ENCODE measurements at places on chromosomes 1 and 21.

- no peak for DNase-seq
Measured at GRCh38 chr1:81151206-81151605, 649.5 kb upstream of the ADGRL2 start.

DNA sequence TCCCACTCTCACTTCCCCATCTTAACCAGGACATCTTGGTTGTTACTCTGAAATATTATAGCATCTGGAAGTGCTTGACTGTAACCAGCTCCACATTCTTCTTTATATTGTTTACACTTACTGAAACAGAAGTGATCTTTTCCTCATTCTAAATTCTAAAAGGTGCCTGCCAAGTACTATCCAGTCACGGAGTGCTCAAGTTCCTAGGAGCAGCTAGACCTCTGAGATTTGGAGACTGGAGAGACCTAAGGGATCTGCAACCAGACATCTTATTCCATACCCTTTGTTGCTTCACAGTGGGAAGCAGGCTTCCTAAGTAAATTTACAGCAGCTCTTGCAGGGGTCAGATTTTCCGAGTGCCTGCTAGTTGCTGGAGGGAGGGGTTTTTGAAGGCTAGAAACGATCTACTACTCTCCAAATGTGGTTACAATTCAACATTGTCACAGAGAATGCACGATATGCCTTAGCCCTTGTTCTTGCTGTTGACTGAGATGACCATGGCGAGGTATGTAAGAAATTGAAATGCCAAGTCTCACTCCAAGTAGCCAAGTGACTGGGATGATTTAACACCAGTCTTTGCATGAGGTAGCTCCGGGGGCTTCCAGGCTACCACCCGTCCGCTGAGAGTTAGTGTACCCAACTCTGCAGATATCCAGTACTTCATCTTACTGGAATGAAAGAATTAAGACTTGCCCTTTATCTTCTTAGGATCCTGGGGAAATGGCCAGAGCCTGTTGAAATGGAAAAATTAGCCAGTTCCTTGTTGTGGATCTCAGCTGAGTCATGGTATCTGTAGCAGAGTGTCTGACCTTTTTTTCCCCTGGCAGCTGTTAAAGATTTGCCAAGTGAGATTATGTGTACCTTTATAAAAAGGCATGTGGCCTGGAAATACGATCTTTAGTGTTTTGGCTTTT lies 150.8 kb downstream of the MAST2 start:
- DNase-seq = peak; percentile 95

- DNase-seq = no peak
Measured at GRCh38 chr1:51303751-51304251, 26.6 kb downstream of the TTC39A start.

GRCh38 chr1:227072991-227073390 lies 132.9 kb downstream of the COQ8A start:
- peak; percentile 64 for DNase-seq

GRCh38 chr1:179077396-179077795 lies 4.5 kb upstream of the TOR3A start:
- DNase-seq = peak; percentile 35

DNA sequence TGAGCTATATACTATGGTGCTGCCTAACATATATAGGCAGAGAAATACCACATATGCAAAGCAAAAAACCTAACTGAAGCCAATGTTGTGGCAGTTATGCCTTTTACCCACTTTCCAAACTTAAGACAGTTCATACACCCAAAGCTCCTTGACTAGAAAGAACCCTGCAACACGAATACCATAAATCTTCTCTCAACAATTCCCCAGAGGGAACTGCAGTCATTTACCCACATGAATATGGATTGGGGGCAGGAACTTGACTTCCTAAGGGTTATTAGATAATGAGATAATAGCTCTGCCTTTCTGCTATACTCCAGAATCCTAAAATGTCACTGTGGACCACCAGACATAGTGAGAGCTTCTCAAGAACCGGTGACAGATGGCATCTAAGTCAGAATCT lies 2.9 kb upstream of the ASPM start:
- no peak for DNase-seq

GRCh38 chr1:64850846-64851245 lies 106.0 kb downstream of the RAVER2 start:
- no peak for DNase-seq

GRCh38 chr1:177181280-177181630 lies 10.5 kb downstream of the BRINP2 start:
- no peak for DNase-seq

GRCh38 chr1:94660994-94661393 lies 119.4 kb upstream of the F3 start:
- DNase-seq = no peak

DNA sequence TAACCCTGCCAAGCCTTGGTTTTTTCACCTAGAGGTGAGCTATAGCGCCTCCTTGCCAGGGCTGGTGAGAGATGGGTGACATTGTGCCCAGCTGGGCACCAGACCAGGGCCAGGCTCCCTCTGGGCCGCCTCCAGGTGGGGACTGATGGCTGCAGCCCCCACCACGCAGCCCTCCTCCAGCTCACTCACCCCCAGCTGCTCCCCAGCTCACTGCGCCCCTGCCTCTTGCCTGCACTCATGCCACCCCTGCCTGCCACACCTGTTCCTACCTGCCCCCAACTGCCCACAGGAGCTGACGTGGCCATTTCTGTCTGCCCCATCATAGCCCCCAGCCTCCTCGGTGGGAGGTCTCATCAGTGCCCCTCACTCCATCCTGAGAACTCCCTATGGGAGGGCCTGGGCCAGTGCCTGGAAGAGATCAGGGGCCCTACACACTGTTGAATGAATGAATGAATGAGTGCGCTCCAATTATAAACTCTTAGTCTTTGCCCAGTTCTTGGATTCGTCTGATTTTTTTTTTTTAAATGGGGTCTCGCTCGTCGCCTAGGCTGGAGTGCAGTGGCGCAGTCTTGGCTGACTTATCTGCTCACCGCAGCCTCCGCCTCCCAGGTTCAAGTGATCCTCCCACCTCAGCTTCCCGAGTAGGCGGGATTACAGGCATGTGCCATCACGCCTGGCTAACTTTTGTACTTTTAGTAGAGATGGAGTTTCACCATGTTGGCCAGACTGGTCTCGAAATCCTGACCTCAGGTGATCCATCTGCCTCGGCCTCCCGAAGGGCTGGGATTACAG lies 26.4 kb upstream of the VPS13D start:
- DNase-seq = no peak

DNA sequence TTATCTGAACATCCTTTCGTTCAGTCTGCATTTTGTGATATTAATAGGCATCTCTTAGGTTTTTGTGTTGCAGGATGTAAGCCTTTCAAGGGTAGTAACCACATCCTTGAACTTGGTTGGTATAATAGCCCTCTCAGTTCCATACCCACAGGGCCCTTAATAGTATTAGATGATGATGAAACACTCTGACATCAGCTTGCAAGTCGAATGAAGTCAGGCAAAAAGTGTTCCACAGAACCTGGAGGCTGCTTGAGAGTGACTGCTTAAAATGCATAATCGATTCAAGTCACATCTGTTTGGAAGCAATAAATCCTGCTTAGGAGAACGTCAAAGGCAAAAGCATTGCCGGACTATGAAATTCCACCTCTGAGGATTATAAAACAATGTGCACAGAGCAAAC lies 415.6 kb upstream of the KAZN start:
- no peak for DNase-seq

DNA sequence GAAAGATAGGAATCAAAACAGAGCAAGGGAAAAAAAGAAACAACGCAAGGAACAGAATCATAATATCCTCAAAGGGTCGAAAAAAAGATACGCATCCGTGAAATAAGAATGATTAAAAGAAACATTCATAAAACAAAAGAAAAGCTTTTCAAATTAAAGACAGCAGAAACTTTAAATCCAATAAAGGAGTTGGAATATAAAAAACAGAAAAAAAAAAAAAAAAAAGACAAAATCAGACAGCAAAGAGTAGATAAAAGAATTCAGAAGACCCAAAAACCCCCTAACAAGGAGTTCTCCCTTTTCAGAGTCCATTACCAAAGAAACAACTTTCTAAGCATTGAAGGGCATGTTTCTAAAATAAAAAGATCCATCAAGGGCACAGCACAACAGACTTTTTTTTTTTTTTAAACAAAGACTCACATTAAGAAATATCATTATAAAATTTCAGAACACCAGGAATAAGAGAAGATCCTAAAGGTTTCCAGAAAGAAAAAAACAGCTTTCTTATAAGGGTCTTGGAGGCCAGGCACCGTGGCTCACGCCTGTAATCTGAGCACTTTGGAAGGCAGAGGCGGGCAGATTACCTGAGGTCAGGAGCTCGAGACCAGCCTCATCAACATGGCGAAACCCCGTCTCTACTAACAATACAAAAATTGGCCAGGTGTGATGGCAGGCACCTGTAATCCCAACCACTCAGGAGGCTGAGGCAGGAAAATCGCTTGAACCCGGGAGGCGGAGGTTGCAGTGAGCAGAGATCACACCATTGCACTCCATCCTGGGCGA lies 44.7 kb downstream of the ENAH start:
- no peak for DNase-seq

DNA sequence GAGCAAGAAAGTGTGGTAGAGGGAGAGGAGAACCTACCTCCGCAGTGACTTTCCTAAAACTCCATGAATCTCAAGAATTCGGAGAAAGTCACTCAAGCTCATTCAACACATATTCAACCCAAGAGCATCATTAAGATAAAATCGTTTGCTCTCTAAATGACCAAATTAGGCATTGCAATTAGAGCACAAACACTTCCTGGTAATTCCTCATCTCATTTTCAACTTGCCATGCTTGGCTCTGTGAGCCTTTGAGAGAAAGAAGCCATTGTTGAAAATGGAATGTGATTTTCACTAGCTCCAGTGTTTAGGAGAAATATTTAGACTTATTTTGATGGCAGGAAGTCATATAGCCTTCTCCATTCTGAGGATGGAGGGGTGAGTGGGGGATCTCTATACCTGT lies 52.5 kb downstream of the KAZN start:
- DNase-seq = no peak

- DNase-seq = no peak
Measured at GRCh38 chr1:9243066-9243739, 8.6 kb downstream of the H6PD start.

GRCh38 chr1:169523904-169524303 lies 38.2 kb upstream of the SLC19A2 start:
- no peak for DNase-seq

GRCh38 chr1:212503714-212504113 lies 71.0 kb downstream of the NENF start:
- no peak for DNase-seq

DNA sequence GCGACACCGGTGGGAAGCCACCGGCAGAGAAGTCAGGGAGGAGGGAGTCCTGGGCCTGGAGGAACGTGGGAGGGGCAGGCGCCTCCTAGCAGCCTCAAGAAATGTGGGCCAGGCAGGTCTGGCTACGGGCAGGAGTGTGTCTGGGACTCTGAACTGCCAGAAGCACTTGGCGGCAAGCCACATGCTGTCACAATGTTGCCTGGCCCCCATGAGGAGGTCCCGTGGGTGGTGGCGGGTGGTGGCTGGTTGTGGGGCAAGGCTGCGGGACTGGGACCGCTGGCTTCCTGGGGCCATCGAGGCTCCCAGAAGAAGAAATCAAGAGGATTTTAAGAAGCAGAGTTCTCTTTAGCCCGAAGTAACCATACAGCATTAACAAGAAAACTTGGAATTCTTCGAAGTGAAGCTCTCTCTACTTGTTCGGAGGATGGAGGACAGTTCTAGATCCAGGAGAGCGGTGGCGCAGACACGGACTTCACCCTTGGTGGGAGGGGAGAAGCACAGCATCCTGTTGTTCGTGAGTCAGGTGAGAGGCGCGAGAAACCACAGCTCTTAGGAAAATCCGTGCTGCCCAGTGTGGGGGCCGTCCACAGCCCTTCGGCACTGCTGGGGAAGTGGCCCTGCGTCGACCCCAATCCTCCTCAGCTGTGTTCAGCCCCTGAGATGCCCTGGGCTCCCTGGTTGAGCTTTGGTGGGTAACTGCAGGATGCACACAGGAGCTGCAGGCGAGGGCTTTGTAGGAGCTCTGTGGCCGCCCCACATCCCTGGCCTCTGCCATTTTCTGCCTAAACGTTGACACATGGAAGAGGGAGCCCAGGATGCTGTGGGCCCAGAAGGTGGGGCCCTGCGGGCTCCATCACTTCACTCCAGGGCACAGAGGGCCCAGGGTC lies 12.4 kb downstream of the SKI start:
- DNase-seq = peak; percentile 68

GRCh38 chr1:12422488-12422887 lies 192.7 kb downstream of the VPS13D start:
- no peak for DNase-seq

DNA sequence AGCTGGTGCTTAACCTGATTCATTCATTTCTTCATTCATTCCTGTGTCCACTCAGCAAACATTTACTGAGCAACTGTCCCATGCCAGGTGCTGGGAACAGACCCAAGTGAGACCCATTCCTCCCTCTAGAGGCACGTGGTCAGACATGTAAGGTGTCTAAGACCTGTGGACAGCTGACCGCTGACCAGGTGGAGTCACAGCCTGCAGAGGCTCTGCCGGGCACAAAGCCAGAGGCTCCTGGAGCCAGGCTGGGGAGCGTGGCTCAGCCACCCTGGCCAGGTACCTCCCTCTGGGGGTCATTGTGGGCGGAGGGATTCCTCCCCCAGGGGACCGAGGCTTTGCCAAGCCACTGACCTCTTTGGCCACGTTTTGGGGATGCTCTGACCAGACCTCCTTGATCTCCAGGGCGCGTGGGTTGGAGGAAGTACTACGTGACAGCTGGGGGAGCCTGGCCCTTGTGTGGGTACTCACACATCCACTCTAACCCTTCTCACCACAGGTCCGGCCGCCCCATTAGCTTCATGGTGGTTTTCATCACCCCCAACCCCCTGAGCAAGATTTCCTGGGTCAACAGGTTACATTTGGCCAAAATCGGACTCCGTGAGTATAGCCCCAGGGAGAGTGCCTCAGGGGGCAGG lies 100.3 kb downstream of the ARHGEF10L start:
- no peak for DNase-seq

DNA sequence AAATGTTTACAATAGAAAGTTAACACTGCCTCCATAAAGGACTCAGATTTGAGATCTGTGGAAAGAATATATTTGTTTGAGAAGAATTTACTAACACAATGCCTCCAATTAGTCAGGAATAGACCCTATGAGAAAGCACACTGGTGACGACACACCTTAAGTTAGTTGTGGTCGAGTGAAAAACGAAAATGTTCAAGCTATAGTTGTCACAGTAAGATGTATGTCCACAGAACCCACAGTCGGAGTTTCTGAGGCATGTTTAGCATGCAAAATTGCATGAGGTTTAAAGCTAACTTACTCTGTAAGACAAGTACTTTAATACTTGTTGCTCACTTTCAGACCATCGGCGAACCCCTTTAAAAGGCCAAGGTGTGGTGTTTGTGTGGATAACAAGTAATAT lies 69.9 kb upstream of the SIPA1L2 start:
- DNase-seq = no peak

- DNase-seq = no peak
Measured at GRCh38 chr1:44270686-44271628, 57.7 kb downstream of the DMAP1 start.

GRCh38 chr1:62809788-62810187 lies 25.9 kb downstream of the ATG4C start:
- DNase-seq = no peak

GRCh38 chr21:18369115-18369514 lies 34.5 kb downstream of the TMPRSS15 start:
- no peak for DNase-seq

Measured in renal cortical epithelial cell (primary cell).